Left colon (tissue), 2 donors: ENCODE measurements at places on chromosomes 12 and 14.
A peak's percentile ranks its signal among the peaks of the same experiment; 100 is the strongest.

GRCh38 chr12:63079791-63080502, 71.1 kb downstream of the AVPR1A start:
- DNase-seq, result no peak

GRCh38 chr14:100256339-100256895, 17.5 kb downstream of the YY1 start:
- no peak for DNase-seq

GRCh38 chr12:48569946-48570345, at the start of gene LALBA:
Gene LALBA (minus strand): TSS chr12:48570046. CDS start chr12:48570020, 26 bp downstream.
- no peak for DNase-seq

GRCh38 chr12:30814295-30814655, 59.5 kb upstream of the CAPRIN2 start:
- DNase-seq, result no peak

DNA sequence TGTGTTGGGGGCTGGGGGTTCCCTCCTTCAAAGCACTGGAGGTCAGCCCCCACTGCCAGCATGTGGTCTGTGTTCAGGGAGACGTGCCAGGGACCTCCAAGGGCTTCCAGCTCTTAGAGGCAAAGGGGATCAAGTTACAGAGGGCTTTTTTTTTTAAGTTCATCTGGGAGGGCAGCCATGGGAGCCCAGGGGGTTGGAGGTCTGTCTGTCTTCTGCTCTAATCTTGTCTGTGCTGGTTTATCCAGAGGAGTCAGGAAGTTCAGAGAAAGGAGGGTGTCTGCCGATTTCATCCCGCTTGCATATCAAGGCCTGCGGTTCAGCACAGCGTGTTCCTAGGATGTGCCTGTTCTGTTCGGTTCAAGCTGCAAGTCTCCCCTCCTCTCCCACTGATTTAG, 72.2 kb downstream of the TMEM132C start:
- no peak for DNase-seq

GRCh38 chr14:105096206-105096875, 31.1 kb upstream of the GPR132 start:
- no peak for DNase-seq

DNA sequence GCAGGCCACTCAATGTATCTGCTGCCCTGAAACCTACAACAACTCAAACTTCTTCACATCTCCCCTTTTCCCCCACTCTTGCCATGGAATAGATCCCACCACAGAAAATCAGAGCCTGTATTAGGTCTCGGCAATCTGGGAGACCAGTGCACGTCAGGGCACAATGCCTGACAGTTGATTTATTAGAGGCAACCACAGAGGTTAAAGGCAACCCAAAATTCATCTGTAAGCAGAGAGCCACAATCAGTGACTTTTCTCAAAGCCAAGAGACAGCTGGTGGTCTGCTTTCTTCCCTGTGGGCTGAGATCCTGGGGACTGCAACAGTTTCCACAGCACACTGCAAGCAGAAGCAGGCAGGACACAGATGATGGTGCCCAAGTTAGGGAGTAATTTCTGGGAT, 169.0 kb upstream of the NTF3 start:
- no peak for DNase-seq

GRCh38 chr12:1857086-1857485, 36.7 kb downstream of the LRTM2 start:
- no peak for DNase-seq

GRCh38 chr12:132023658-132024057, 73.9 kb downstream of the EP400 start:
- DNase-seq, result no peak

GRCh38 chr12:106006382-106006781, 132.4 kb downstream of the NUAK1 start:
- no peak for DNase-seq

GRCh38 chr14:24078146-24078545, 6.8 kb downstream of the CPNE6 start:
- no peak for DNase-seq

DNA sequence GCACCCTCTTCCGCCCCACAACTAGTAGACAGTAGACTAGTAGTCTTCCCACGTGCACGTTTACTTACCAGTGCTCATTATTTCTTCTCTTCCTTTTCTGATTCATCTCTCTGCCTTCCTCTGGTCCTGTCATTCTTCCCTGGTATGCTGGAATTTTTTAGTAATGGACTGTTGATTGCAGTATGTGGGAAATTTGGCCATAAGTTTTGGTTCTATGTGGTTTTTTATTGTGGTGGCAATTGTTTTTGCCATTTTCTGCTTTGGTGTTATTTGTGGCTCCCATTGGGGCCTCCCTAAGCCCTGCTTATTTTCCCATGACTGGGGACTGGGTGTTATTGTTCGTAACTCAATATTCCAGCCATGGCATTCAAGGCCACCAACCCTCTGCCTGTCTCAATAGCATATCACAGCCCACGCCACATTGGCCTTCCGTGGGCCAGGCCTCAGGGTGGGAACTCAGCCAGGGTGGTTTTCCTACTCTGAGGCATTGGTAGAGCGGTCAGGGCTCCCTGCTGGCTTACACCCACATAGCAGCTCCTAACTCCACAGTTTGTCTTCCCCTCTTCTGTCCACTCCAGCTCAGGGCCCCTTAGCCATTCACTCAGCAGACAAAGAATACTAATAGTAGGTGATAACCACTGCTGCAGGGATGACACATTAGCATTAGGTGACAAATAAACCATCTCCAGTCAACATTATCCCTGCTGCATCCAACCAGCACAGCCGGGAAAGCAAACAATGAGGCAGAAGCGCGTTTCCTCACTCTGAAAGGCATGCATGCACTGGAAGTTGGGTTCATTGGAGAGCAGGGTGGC, 321.5 kb downstream of the CACNA1C start:
- no peak for DNase-seq

GRCh38 chr12:80576641-80577418, 130.6 kb upstream of the MYF6 start:
- DNase-seq, result no peak

DNA sequence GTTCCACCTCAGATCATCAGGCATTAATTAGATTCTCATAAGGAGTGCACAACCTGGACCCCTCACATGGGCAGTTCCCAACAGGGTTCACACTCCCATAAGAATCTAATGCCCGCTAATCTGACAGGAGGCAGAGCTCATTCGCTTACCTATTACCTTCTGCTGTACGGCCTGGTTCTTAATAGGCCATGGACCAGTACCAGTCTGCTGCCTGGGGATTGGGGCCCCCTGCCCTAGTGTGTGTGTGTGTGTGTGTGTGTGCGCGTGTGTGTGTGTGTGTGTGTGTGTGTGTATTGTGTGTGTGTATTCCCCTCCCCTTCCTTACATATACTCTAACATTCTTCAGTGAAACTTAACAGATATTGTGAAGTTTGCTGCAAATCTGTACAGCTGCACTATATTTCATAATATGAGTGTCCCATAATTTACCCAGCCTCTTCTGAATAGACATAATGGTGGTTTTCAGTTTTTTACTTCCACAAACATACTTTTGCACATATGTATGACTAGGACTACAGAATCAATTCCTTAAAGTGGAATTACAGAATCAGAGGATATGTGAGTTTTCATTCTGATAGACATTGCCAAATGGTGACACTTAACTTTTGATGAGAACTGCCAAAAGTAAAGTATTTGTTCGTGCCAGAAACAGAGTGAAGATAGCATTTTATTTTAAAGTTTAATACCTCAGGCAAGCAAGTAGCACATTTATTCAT, 205.2 kb upstream of the EEA1 start:
- DNase-seq, result no peak

DNA sequence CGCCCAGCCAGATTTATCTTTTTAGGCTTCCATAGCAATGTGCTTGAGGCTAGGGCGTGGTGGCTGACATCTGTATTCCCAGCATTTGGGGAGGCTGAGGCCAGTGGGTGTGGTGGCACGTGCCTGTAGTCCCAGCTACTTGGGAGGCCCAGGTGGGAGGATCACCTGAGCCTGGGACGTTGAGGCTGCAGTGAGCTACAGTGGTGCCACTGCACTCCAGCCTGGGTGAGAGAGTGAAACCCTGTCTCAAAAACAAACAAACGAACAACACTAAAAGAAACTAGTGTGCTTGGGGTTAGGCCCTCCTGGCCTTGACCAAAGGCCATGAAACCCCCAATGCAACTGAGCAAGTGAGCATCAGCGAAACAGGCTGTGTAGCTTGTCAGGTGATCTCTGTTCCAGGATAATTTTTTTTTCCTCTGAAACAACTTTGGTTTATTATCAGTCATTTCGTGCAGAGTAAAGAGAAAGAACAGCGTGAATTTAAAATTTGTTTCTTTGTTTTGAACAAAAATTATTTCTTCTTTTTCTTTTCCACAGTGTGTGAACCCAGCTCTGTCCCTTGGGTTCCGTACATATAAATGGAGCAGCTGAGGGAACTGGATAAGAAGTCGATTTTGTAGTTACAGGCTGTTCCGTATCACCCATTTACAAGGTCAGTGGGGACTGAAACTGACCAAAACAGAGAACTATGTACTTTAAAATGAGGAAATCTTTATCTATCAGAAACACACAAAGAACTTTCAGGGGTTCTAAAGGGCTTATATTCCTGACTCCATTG, 8.8 kb upstream of the TUBA1C start:
- no peak for DNase-seq

DNA sequence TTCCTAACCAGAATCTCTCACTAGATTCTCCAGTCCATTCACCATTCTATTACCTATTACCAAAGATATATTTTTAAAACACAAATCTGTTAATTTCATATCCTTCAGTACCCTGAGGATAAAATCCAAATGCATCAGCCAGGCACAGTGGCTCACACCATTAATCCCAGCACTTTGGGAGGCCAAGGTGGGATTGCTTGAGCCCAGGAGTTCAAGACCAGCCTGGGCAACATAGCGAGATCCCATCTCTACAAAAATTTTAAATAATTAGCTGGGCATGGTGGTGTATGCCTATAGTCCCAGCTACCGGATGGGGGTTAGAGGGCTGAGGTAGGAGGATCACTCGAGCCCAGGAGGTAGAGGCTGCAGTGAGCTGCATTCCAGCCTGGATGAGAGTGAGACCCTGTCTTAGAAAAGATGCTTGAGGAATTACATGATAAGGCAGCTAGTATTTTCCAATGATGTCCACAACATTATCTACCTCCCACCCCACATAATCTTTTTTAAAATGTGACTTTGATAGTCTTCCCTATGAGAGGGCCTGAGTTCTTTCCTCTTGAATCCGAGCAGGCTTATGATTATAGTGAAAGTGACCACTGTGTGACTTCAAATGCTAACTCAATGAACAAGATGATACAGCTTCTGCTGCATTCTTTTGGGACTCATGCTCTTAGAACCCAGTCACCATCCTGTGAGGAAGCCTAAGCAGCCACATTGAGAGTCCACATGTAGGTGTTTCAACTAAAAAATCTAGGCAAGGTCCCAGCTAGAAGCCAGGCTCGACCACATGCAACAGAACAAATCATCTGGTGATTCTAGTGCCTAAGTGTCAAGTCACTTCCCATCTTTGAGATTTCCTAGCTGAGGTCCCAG, 18.0 kb downstream of the HECTD1 start:
- DNase-seq, result no peak

- no peak for DNase-seq
Measured at GRCh38 chr14:52351233-52352060, 37.3 kb downstream of the PTGER2 start.

- DNase-seq, result no peak
Measured at GRCh38 chr14:88521818-88522217, 33.0 kb downstream of the PTPN21 start.

DNA sequence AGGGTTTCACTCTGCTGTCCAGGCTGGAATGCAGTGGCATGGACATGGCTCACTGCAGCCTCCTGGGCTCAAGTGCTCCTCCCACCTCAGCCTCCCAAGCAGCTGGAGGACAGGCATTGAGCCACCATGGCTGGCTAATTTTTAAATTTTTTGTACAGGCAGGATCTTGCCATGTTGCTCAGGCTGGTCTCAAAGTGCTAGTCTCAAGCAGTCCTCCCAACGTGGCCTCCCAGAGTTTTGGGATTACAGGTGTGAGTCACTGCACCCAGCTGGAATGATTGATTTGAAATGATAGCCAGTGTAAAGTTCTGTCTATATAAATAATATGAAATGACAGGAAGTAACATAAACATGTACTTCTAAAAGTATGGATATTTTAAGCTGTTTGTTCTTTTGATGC, 172.7 kb downstream of the FUT8 start:
- DNase-seq, result no peak

DNA sequence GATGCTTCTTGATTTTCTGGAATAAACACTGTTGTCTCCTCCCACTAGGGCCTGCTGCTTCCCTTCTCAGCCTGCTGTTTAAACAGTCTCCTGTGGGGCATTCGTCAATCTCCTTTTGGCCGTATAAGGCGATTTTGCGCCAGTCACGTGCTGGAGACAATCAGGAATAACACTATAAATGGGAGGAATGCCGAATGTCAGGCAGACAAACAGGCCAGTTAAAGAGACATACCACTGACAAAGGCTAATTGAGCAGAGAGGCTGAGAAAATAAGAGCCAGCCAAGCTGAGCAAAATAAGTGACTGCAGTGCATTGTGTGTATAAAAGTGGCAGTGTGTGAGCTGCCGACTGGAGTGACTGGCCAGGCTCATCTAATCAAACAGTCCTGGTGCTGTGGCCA, 23.3 kb downstream of the DMAC2L start:
- DNase-seq, result peak; percentile 57

- peak; percentile 51 for DNase-seq
Measured at GRCh38 chr14:103581954-103582703, 19.4 kb downstream of the COA8 start.

DNA sequence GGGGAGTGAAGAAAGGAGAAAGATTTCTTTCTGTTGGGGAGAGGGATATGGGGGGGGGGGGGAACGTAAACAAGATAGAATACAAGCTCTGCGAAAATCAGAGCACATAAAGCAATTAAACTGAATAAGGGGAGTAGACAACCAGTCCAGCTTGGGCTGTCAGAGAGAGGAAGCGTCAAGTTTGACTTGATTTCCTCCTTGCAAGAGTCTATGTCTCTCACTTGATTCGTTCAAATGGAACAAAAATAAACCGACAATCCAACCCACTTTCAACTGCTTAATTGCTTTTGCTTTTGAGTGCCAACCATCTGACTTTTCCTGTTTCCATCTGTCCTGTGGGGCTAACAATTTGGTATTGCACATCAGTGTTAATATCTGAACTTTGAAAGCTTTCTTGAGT, 942 bp downstream of the SYT1 start:
- no peak for DNase-seq

DNA sequence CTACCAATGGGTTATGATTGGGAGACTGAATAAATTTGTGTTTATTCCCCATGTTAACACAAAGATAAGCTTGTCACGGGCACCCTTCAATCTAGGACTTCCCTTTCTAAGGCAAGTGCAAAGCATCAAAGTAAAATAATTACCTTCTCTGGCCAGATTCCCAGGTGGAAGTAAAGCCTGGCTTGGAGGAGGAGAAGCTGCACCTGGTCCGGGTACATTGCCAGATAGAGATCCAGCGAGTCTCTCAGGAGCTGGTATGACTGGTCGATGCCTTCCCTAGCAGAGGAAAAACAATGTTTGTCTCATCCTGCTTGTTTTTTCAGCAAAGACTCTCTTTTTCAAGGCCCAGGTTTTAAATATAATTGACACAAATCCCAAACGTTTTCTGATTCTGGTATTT, 24.9 kb downstream of the FBXO21 start:
- no peak for DNase-seq

GRCh38 chr12:5003025-5003666, 40.5 kb upstream of the KCNA5 start:
- peak; percentile 69 for DNase-seq

GRCh38 chr12:45966486-45966885, 23.9 kb downstream of the SCAF11 start:
- DNase-seq, result no peak
